ENCODE measurements at places on chromosomes 5 and 9.

- DNase-seq, result no peak
Measured at GRCh38 chr5:134090522-134090921, 24.0 kb upstream of the TCF7 start.

DNA sequence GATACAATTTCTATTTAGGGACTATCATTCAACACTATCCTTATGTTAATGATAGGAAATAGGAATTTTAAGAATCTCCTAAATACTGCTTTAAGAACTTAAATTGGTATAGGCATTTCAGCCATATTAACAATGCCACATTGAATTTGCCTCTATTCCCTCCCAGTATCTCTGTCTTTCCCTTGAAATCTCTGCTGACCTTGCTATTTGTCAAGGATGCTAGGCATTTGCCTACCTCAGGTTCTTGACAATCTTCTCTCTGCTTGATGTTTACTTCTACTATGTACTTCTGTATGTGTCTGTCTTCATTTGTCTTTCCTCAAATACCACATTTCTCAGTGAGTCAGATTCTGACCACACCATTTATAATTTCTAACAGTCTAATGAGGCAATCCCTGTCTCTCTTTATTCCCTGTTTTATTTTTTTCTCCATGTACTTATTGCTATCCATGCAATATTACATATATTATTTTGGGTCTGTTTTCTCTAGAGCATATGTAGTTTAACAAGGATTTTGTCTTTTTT, 1461.4 kb upstream of the CDH9 start:
- no peak for DNase-seq

GRCh38 chr5:74517700-74518099, 122.8 kb downstream of the ENC1 start:
- no peak for DNase-seq

GRCh38 chr5:172451771-172452197, 2.5 kb downstream of the SH3PXD2B start:
- no peak for DNase-seq

GRCh38 chr9:16030528-16031185, 477.8 kb downstream of the CCDC171 start:
- peak; percentile 79 for DNase-seq

DNA sequence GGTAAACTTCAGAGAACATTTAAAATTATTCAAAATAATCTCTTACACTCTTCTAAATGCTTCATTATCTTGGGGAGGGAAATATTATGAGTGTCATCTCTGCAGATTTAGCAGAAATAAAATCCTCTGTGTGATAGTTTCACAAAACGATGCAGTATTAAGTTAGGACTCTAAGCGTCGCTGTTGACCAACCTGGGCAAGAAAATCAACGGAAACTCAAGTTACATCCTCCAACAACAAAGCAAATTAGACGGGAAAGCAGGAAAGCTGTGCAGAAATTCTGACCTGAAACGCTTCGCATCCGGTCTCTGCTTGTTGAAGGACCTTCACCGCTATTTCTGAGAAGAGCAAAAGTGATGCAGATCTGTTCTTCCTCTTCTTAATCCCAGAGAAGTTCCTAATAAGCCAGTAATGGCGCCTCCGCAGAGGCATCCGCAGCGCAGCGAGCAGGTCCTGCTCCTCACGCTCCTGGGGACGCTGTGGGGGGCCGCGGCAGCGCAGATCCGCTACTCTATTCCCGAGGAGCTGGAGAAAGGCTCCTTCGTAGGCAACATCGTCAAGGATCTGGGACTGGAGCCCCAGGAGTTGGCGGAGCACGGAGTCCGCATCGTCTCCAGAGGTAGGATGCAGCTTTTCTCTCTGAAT, at the start of gene PCDHGA6:
TSS of gene PCDHGA6 (plus strand) at position 219 of the 645 bp plus-strand sequence. CDS start at position 412, 193 bp downstream.
- DNase-seq, result no peak

DNA sequence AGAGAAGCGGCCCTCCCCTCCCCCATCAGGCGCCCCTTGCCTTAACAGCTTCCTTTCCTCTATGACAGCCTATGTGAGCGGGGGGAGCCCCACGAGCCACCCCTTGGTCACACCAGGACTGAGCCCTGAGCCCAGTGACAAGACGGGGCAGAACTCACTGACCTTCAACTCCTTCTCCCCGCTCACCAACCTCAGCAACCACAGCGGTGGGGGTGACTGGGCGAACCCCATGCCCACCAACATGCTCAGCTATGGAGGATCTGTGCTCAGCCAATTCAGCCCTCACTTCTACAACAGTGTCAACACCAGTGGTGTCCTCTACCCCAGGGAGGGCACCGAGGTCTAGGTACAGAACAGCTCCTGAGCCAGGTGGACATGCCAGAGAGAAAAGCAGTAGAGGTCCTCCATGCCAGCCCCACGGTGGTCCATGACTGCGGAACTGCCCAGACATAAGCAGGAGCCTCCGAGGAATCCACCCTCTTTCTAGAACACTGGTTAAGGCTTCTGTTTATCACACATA, 2.6 kb downstream of the FOXI1 start:
- DNase-seq, result no peak

- DNase-seq, result no peak
Measured at GRCh38 chr5:65087154-65087553, 318.4 kb downstream of the CWC27 start.

- no peak for DNase-seq
Measured at GRCh38 chr5:66197764-66198405, 53.8 kb downstream of the SREK1 start.

GRCh38 chr9:111985315-111985714, 88.7 kb downstream of the UGCG start:
- DNase-seq, result no peak

DNA sequence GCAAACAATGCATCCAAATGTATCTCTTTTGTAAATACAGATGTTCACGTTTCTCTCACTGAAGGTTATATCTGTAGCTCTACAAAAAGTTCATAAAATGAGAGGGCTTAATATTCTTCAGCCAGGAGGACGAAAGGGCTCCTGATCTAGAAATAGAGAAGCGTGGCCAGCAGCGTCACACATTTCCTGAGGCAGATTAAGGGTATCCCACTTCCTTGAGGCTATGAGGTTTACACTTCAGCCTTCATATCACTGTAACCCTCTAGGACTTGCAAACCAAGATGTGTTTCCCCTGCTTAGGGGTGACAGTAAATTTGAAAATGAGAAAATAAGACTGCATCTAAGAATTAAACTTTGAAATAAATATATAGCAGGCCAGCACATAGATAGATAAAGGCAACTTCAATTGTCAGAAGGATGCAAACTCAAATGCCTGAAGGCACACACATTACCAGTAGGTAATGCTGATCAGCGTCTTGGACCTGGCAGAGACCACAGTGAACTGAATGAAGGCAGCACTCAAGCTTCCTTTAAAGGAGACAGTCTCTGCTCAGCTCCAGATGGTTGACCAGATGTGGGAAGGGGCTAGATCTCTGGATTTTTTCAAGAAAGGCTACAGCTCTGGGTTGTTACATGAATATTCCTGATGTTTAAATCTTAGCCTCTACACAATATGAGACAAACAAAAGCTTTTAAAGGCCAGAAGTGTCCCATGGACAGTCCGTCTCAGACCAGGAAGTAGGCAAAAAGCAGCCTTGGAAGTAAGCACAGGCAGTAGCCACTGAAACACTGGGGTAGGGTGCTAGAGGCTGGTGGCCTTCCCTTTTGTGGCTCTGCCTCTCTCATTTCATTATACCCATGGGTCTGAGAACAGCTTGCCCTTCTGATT, 197.7 kb downstream of the MCTP1 start:
- no peak for DNase-seq

- no peak for DNase-seq
Measured at GRCh38 chr5:76704131-76704663, 11.7 kb upstream of the F2R start.

GRCh38 chr9:130981756-130982137, 27.2 kb upstream of the LAMC3 start:
- DNase-seq, result no peak

GRCh38 chr5:34854459-34855174, 15.7 kb downstream of the TTC23L start:
- no peak for DNase-seq

DNA sequence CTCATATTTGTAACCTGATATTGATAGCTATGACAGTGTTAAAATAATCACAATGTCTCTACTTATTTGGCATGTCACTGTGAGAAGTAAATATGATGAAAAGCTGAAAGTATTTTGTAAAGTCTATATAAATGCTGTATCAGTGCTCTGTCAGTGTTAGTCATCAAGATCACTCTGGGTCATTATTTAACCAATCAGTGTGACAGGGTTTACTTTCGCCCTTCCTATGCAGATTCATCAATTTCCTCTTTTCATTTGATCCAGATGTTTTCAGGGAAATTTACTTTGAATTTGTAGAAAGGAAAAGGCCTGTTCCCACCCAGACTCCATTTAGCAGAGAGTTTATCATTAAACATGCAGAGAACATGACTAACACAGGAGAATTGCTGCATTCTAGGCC, 9.9 kb upstream of the PCSK5 start:
- DNase-seq, result no peak

- DNase-seq, result no peak
Measured at GRCh38 chr5:98069876-98070512, 703.5 kb upstream of the RGMB start.

GRCh38 chr5:95864944-95865504, 42.5 kb upstream of the GLRX start:
- DNase-seq, result no peak

DNA sequence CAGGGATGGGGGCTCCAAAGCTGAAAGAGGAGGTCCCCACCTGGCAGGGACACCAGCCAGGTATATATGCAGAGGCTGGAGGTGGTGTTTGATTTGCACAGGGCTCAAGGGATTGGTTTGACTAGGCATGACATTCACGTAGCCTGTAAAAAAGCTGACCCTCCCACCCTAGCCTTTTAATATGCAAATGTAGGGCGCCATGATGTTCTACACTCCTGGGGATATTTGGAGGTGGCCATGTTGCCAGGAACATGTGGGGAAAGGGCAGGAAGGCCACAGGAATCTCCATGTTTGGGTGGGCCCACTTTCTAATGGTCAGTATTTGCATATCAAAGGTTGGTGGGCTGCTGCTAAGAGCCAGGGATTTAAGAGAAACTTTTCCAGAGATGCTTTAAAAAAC, 12.0 kb upstream of the THG1L start:
- DNase-seq, result no peak

GRCh38 chr9:137294681-137295237, 7.3 kb downstream of the NRARP start:
- DNase-seq, result no peak

DNA sequence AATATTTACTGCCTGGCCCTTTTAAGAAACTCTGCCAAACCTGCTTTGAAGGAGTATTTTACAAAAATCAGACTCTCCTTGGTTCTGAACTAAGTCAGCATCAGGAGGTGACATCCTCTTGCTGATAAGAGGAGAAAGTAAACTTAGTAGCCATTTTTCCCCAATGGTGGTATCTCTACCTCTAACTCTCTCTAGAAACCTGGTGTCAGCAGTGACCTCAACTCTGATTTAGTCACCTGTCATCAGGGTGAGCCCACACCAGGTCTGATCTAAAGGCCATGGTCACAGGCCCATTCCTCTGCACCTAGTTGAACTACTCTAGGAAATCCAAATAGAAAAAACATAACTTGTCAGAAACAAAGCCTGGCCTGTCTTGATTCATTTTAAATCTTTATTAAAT, 4.2 kb downstream of the CARNMT1 start:
- DNase-seq, result no peak

GRCh38 chr5:32055891-32056866, 117.9 kb downstream of the GOLPH3 start:
- DNase-seq, result no peak

- DNase-seq, result peak; percentile 57
Measured at GRCh38 chr9:89428901-89429890, 68.7 kb downstream of the SEMA4D start.

DNA sequence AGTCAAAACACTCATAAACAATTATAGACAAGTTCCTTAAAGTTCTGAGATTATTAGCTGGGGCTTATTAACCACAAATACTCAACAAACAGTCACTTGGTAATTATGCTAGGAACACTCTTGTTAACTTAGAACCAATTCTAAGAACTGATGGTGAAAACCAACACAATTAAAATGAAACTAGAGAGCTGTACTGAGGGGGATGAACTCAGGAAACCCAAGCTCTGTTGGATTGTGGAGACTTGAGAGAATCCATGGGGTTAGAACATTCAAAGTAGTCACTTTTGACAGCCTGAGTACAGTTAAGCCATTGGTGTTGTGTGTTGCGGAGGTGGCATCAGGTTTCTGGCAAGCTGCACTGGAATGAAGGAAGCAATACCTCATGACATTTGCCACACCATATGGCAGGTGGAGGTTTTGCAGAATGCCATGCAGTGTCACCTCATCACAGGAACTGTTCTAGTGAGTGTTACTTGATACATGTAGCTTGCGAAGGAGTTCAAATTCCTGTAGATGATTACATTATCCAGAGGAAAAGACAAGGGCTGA, 480.9 kb upstream of the CD180 start:
- DNase-seq, result no peak

- DNase-seq, result no peak
Measured at GRCh38 chr9:37836386-37836785, 35.8 kb downstream of the DCAF10 start.

DNA sequence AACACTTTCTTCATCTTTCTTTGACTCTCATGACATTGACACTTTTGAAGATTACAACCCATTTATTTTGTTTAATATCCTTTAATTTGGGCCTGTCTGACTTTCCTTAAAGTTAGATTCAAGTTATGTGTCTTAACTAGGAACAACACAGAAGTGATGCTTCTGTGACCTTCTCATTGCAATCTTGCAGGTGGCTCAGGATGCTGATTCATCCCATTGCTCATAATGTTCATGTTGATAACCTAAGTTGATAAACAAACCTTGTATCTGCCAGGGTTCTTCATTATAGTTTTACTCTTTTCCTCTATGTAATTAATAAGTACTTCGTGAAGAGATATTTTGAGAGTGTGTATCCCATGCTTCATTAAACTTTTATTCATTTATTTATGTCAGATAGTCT, 107.2 kb upstream of the SHB start:
- no peak for DNase-seq

- DNase-seq, result no peak
Measured at GRCh38 chr9:132539096-132539495, 43.3 kb upstream of the BARHL1 start.

DNA sequence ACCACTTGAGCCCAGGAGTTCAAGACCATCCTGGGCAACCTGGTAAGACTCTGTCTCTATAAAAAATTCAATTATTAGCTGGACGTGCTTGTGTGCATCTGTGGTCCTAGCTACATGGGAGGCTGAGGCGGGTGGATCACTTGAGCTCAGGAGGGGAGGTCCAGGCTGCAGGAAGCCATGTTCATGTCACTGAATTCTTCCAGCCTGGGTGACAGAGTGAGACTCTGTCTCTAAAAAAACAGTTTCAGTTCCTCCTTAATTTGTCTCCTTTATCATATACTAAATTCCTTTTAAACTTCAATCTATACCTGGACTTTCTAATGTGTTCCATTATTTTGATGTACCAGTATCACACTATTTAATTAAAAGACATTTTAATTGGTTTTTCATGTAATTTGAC, 422.2 kb upstream of the TLE4 start:
- DNase-seq, result no peak

- DNase-seq, result no peak
Measured at GRCh38 chr9:6852243-6852963, 94.6 kb downstream of the KDM4C start.

DNA sequence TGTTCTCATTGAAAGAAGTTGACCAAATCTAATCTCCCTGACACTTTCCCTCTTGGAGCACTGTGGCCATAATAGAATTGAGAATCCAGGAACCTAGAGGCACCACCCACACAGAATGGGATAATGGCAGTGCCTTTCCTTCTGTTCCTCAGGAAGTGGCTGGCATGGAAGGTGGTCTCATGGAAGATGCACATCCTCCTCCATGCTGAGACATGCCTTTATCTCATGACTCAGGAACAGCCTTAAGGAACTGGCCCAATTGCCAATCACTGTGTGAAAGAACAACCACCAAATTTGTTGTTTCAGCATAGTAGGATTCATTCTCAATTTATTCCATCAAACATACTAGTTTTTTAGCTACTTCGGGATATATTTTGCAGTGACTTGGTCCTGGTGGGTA, 137.5 kb upstream of the RASGRF2 start:
- DNase-seq, result no peak
